ENCODE measurements at places on chromosomes 16 and 17.

DNA sequence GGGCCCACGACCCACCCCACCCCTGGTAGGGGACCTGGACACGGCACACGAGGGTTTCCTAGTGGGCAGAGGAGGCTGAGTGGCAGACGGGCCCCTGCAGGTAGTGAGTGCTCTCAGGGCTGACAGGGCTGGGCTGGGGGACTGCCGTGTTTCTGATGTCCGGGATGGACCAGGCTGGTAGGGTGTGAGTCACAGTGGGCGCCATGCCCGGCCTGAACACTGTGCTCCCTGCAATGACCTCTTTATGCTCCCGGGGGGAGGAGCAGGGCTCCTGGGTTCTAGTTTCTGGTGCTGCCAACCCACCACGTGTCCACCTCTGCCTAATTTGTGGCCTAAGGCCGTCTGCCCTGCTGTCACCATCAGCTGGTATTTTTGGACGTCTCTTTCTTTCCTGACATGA is 26.3 kb downstream of the ARHGAP23 start:
- no peak for DNase-seq

DNA sequence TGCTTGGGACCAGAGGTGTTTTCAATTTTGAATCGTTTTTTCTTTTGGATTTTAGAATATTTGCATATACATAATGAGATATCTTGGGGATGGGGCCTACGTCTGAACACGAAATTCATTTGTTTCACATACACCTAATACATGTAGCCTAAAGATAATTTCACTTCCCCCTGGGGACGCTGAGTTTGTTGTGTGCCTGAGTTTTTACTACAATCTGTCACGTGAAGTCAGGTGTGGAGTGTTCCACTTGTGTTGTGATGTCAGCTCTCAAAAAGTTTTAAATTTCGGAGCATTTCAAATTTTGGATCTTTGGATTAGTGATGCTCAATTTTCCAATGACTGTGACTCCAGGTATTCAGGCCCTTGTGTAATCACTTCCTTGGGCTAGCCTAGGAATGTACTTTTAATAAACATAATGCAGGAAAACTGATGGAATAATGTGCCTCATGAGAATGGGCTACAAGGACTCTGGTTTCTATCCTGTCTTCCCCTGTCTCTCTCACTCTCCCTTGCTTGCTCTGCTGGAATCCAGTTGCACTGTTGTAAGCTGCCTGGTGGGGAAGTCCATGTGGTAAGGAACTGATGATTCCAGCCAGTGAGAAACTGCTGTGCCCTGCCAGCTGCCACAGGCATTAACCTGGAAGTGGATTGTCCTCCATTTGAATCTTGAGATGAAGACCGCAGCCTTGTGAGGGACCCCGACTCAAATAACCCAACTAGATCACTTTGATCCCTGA is 403.8 kb downstream of the SHISA9 start:
- DNase-seq: peak; percentile 16

- no peak for DNase-seq
These were observed 87.3 kb downstream of the TTC19 start for GRCh38 chr17:16086957-16087356.

DNA sequence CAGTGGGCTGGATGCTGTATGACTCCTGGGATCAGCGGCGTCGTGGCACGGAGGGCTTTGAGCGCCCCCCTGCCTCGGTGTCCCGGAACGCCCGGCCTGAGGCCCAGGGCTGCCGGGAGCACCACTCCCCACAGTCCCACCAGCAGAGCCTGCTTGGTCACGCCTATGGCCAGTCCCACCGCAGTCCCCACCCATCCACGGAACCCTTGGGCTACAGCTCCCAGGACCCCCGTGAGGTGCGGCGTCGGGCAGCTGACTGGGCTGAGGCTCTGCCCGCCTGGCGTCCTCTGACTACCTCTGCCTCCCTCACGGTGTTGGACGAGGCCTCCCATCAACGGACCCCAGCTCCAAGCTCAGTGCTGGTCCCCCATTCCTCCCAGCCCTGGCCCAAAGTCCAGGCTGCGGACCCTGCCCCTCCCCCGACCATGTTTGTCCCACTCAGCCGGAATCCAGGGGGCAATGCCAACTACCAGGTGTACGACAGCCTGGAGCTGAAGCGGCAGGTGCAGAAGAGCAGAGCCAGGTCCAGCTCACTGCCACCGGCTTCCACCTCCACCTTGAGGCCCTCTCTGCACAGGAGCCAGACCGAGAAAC is 1.6 kb downstream of the SPEM2 start:
- DNase-seq: no peak

DNA sequence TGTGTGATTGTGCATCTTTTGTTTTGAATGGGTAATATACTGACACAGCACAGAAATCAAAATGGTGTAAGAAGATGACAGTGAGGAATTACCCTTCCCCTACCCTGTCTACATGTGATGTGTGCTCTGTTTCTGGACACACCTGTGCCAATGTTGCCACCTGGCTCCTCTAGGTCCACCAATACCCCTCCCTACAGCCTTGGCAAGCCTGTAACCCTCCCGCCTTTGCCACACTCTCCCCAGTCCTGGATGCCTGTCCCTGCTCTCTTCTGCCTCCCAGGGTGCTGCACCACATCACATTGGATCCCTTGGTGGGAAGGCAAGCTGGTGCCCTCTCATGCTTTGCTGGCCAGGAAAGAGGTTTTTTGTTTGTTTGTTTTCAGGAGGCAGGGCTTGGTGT is 289.5 kb upstream of the N4BP1 start:
- no peak for DNase-seq

DNA sequence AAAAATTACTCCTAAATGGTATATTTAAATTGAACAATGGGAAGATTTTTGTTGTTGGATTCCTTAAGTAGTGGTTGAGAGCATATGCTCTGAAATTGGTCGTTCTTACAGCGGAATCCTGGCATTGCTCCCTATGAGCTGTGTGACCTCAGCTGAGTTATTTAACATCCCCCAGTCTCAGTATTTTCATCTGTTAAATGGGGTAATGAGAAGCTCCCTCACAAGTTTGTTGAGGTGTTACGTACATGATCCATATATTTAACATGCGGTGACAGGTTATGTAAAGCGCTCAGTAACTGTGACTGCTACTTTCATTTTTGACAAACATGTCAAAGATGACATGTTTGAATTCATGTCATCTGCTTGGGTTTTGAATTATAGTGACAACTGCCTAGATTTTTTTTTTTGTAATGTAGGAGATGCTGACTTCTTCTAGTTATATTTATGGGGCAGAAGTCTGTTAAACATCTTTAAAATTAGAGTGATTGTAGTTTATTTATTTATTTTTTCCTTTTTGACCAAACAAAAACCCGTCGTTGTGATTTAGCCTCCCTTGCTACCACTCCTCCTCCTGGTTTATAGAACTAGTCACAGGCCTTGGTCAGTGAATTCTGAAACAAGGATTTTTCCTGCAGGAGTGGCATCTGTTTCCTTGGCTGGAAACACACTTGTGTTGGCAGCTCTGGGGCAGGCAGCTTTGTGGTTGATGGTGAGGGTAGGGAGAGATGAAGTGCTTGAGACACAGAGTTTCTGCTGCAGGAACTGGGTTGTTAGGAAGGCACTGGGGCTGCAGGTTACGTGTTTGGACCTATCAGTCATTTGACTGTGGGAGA is 268.8 kb downstream of the SNX29 start:
- no peak for DNase-seq

DNA sequence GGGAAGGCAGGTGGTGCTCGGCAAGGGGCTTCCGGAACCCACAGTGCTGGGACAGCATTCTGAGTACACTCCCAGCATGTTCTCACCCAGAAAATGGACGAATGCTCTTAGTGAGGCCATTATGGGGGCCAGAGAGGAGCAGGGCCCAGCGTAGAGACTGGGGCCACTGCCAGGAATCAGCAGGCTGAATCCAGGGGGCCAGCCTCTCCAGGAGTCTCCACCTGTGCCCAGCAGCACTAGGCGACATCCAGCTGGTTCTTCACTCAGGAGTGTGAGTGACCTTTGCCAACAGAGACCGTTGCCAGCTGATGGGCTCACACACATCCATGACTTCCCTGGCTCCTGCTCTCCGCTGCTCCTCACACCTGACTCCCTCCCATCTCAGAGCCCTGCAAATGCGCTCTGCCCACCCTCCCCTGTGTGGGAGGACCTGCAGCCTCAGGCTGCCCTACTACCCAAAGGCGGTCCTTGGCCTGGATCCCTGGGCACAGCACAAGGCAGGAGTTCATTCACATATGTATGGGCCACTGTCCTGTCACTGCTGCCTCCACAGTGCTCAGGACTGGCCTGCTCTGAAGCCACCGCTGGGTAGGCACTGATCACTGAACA is 5.1 kb downstream of the RHBDF1 start:
- no peak for DNase-seq

DNA sequence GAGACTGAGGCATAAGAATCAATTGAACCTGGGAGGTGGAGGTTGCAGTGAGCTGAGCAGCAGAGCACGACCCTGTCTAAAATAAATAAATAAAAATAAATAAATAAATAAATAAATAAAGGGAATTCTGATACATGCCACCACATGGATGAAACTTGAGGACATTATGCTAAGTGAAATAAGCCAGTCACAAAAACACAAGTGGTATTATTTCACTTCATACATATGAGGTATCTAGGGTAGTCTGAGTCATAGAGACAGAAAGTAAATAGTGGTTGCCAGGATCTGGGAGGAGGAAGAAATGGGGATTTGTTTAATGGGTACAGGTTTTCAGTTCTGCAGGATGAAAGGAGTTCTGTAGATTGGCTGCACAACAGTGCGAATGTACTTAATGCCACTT is 16.3 kb downstream of the PIPOX start:
- peak; percentile 6 for DNase-seq

GRCh38 chr17:16937431-16937830 is 34.5 kb downstream of the TNFRSF13B start:
- DNase-seq: no peak

GRCh38 chr17:42180411-42180921 is 476 bp downstream of the KCNH4 start:
- DNase-seq: no peak

GRCh38 chr17:31413081-31413799 is 21.8 kb downstream of the RAB11FIP4 start:
- no peak for DNase-seq

- DNase-seq: no peak
These were observed 34.1 kb downstream of the GRB2 start for GRCh38 chr17:75371339-75371738.

- no peak for DNase-seq
These were observed 22.2 kb downstream of the HS3ST4 start for GRCh38 chr16:25713785-25714570.

DNA sequence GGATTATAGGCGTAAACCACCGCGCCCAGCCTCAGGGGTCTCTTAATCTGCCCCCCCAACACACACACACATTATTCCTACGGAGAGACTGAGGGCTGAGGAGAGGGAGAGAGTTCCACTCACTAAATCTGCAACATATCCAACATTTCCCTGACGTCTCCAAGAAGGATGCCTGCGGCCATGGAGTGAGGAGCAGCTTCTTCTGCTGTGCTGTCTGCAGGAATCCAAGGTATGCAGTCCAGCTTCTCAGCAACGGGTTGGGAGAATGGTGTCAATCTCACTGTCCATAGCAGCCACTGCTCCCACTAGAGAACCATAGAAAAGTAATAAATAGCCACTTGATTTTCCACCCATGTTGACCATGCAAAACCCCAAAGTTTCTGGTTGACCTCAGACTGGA is 5.1 kb upstream of the PLXDC1 start:
- DNase-seq: no peak

DNA sequence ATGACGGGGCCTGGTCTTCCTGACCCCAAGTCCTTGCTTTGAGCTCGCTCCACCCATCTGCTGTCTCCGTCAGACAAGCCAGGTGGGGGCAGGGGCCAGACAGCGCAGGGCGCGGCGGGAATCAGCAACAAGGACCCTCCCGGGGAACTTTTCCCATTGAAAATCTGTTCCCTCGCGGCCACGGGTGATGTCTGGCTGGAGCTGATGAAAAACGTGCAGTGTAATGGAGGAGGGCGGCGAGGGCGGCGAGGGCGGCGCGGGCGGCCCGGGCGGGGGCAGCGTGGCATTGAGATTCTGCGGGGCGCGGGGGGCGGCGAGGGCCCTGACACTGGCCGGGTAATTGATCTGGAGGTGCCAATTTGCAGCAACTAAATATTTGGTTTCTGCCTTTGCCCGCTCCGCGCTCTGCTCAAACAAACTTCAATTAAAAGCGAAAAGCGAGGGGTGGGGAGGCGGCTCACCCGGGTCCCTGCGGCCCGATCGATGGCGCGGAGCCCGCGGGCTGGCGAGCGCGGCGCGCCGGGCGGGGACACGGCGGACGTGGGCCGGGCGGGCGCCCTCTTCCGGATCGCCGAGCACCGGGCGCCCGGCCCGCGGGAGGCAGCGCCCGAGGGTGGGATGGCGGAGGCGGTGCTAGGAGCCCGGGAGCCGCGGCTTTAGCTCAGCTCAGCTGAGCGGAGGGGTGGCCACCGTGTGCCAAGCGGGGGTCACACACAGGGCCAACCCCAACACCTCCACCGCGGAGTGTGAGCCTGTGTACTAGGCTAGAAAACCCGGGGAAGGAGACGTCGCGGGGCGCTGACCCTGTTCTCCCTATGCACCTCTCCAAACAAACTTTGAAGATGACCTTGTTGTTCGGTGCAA is 32.4 kb downstream of the DCAKD start:
- DNase-seq: no peak

GRCh38 chr17:34241062-34241461 is 14.0 kb upstream of the CCL2 start:
- no peak for DNase-seq

DNA sequence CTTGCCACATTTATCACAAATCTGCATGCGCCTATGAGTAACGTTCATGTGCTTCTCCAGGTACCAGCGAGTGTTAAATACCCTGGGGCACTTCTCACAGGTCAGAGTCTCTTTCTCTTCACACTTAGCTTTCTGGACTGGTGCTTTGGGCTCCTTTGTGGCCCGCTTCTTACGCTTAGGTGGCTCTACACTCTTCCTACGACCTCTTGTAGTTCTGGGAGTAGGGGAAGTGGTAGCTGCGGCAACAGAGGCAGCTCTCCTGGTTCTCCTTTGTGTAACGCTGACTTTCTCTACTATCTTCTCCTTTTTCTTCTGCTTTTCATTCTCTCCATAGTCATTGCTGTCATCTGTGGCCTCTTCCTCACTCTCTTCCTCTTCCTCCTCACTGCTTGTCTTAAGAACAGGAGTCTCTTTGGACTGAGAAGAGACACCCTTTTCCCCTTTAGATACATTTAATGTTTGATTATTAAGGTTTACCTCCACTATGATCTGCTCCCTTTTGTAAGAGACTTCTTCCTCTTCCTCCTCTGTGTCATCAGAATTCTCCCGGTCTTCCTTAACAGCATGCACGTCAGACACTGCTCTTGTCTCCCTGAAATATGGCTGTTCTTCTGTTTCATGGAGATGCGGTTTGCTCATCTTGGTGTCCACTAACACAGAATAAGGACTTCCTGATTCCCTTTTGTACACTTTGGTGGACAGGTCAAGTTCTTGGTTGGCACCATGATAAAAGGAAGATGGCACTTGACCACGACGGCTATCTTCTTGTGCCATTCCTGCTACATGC is 45.0 kb downstream of the ZNF652 start:
- DNase-seq: no peak

- DNase-seq: no peak
These were observed 27.8 kb upstream of the TVP23A start for GRCh38 chr16:10846213-10846998.

GRCh38 chr16:80664786-80665185 is 124.0 kb downstream of the DYNLRB2 start:
- DNase-seq: no peak
